ENCODE measurements at places on chromosomes 6 and 20. TPM values are rescaled to one million over a fixed set of nuclear protein-coding genes. Genes with fewer than 3 reads are reported as not detected.

ANKEF1 gene
- total RNA-seq = 0.22 TPM

DNA sequence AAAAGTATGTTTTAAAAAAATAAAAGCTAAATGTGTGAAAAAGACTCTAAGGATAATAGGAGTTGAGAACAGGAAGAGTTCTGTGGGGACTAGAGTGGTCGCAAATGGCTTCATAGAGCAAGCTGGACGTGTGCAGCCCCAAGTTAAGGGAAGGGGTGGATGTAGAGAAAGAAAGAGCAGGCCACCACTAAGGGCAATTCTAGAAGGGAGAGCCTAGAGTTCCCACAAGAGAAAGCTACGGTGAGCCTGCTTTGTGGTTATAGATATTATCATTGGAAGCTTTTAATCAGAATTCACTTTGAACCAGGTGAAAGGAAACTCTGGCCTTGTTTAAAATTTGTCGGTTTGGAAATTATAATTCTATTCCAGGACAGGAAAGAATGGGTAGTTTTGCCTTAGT, 101.6 kb downstream of the HIVEP2 start:
- DNase-seq = no peak

- DNase-seq = no peak
Measured at GRCh38 chr20:1015181-1015580, 13.1 kb upstream of the RSPO4 start.

ADTRP gene
- total RNA-seq = 1.3 TPM

GRCh38 chr6:94735270-94735669, 842.1 kb upstream of the MANEA start:
- DNase-seq = no peak

GRCh38 chr6:156760377-156760776, 16.8 kb upstream of the ARID1B start:
- DNase-seq = no peak

DNA sequence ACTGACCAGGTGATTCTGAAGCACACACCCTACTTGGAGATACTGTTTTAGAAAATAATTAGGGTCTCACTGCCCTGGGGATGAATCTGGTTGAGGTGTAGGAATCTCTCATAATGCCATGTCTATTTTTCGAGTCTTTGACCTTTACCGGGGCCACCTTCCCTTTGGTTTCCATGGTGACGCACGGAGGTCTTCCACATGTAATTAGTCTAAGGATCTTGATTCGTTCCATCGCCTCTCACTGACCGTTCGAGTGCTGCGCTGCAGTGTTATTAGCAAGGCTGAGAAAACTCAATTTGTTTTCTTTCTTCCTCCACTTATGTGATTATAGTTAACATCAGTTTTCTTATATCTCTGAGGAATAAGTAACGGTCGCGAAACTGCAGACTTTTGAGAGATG, 144.3 kb upstream of the SPACA1 start:
- DNase-seq = no peak

GSTA4 gene
- 28.6 TPM for total RNA-seq

- peak; percentile 25 for DNase-seq
Measured at GRCh38 chr6:134909701-134910592, 40.0 kb downstream of the ALDH8A1 start.

ULBP2 gene
- 23.8 TPM for total RNA-seq

DNA sequence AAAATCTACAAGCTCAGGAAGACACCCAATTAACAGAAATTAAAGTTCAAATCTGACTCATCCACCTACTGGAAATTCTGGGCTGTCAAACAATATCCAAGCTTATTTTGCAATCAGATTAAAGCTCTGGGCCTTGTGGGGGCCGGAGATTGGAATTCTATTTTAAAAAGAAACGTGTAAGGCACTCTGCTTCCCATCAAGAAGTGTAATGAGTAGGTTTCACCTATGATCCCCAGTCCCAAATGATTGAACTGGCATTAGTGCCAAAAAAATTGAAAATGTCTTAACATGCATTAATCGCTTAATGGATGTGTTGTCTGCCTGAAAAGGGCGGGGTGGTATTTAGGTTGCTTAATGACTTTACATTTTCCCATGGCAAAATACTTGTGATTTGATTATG, 542.4 kb upstream of the BTBD3 start:
- DNase-seq = peak; percentile 37

DNA sequence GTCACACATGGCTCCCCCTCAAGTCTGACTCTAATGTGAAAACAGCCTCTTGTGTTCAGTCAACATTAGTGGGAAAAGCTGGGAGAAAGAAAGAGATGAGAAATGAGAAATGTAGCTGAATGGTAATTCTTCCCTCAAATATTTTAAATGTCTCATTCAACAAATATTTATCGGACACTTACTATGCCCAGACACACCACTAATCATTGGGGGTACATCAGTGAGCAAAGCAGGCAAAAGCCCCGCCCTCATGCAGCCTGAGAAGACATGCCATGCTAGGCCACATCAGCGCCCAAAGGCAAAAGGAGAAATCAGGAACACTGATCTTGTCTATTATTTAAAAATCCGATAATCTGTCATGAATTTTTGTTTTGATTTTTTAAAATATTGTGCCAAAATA, 89.9 kb upstream of the ASF1A start:
- peak; percentile 33 for DNase-seq

OR12D2 gene
- total RNA-seq = not detected

GRCh38 chr6:21085643-21086042, 507.9 kb upstream of the SOX4 start:
- DNase-seq = no peak

- DNase-seq = peak; percentile 60
Measured at GRCh38 chr6:145929037-145929633, 35.0 kb downstream of the SHPRH start.

DSP gene
- 108 TPM for total RNA-seq

HSPA1L gene
- 1.3 TPM for total RNA-seq
